Sciatic nerve (tissue), 2 donors: ENCODE measurements at places on chromosomes 5 and 9. TPM values are rescaled to one million over a fixed set of nuclear protein-coding genes. Genes with fewer than 3 reads are reported as not detected.

DNA sequence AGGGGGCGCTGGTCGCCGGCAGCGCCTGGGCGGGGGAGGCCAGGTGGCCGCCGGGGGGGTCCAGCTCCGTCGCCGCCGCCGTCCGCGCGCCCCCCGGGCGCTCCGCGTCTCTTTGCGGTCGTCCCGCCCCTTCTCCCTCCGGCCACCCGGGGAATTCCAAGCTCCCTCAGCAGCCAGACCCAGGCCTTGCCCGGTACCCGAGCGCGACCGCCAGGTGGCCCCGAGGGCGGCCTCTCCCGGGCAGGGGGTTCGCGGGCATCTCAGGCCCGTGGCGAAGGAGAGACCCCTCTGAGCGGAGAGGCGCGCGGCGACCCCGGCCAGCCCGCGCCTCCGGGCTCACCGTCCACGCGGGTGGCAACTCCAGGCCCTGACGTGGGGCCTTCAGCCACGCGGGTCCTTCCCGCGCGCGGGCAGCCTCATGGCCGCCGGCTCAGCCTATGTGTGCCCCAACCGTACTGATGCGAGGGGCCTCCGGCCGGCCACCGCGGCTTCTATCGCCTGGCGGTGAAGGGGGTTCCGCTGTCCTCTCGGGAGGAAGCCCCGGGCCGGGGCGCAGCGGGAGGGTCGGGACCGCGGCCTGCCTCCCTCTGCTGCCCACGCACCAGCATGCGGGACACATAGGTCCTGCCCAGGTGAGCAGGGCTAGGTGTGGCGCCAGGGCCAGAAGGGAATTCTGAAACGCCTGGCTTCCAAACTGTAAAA lies 529 bp upstream of the NRARP start:
- DNase-seq, result no peak

GRCh38 chr9:16509997-16510396 lies 360.5 kb downstream of the BNC2 start:
- no peak for DNase-seq

PCDHB14 gene
- total RNA-seq, result 5.3 TPM

DNA sequence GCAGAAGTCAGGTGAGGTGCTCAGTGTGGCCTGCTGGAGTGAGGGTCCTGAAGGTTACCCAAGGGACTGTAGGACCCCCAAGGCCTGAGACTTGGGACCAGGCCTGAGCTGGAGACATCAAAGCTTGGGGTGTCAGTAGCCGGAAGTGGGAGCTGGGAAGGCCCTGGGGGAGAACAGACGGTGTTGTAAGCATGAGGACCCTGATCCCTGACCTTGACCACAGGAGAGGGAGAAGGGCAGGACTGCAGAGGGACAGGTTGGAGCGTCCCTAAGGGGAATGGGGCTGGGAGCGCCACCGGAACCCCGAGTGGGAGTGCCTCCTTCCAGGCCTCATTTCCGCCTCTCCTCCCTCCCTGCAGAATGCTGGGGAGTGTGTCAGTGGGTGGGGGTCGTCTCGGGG lies 533 bp downstream of the TTC16 start:
- DNase-seq, result no peak

DNA sequence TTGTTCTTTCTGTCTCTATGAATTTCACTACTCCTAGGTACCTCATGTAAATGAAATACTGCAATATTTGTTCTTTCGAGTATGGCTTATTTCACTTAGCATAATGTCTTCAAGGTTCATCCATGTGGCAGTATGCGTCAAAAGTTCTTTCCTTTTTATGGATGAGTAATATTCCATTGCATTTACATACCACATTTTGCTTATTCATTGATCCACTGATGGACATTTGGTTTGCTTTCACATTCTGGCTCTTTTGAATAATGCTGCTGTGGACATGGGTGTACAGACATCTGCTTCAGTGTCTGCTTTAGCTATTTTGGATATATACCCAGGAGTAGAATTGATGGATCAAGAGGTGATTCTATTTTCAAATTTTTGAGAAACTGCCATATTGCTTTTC lies 144.2 kb upstream of the PAPPA start:
- no peak for DNase-seq

LCN10 gene
- total RNA-seq, result 5.5 TPM

GRCh38 chr9:113612828-113613227 lies 149.3 kb downstream of the RGS3 start:
- DNase-seq, result no peak

DNA sequence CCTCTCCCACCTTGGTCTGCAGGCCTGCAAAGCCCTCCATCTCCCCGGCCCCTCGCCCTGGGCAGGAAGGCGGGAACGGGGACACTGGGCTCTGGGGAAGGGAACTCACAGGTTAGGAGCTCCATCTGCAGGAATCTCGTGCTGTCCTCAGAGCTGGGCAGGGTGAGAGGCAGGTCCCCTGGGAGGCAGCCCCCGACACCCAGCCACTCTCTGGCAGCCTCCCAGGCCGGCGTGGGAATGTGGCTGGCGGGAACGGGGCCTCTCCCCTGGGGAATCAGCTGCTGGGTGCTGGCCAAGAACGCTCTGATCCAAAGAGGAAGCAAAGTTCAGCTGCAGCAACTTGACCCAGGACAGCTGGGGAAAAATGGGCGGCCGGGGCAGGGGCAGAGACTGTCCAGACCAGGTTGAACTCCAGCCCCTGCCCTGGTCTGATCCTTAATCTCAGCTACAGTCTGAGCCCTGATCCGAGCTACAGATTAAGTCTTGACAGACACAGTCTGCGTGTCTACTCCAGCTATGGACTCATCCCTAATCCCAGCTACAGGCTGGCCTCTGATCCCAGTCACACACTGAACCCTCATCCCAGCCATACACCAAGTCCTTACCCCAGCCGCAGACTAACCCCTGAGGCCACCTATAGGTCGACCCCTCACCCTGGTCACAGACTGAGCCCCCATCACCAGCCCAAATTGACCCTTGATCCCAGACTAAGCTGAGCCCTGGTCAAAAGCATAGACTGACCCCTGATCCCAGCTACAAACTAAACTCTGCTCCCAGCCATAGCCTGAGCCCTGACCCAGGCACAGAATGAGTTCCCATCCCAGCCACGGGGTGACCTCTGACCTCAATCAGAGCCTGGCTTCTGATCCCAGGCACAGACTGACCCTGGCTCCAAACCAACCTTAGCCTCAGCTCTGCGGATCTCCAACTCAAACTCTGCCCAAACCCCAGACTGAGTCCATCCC lies 37.3 kb upstream of the EGFL7 start:
- peak; percentile 90 for DNase-seq

- no peak for DNase-seq
Measured at GRCh38 chr9:91824601-91825305, 125.3 kb downstream of the ROR2 start.

- no peak for DNase-seq
Measured at GRCh38 chr5:94793113-94793815, 174.8 kb downstream of the SLF1 start.

GRCh38 chr9:93479726-93480125 lies 26.3 kb upstream of the FAM120AOS start:
- no peak for DNase-seq

DNA sequence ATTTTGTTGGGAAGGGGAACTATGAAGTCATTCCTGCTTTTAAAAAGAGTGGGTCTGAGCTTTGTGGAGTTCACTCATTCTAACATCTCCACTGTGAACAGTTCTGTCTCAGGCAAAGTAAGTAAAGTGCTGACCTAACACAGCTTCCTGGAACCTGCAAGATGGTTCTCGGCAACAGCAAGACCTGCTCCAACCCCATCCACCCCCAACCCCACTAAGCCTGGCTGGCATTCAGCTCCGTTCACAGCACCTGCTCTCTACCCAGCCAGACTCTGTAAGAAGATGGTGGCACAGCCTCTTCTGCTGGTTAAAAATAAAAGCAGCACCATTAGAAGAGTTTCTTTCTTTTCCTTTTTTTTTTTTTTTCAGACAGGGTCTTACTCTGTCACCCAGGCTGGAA lies 42.0 kb downstream of the EPB41L4B start:
- no peak for DNase-seq

OR1L8 gene
- total RNA-seq, result 0.85 TPM

DNA sequence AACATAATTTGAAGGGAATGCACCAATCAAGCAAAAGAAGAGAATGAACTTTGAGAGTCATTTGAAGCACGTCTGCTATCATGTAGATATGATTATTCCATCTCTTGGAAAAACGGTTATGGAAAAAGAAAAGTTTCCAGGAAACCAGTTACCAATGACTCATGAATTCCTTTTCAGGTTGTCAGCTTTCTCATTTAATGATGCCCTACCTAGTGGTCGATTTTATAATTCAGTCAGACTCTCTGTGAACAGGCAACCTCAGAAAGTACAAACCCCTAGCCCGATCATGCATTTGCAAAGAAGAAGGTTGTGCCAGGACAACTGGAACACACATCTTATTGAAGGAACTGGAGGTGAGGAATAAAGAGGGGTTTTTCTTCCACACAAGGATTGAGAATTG lies 355.1 kb upstream of the GRIA1 start:
- DNase-seq, result no peak

- DNase-seq, result no peak
Measured at GRCh38 chr5:57482671-57483106, at the start of gene ACTBL2. TSS of gene ACTBL2 (minus strand) at chr5:57482811. CDS start at chr5:57482707, 104 bp downstream.

DNA sequence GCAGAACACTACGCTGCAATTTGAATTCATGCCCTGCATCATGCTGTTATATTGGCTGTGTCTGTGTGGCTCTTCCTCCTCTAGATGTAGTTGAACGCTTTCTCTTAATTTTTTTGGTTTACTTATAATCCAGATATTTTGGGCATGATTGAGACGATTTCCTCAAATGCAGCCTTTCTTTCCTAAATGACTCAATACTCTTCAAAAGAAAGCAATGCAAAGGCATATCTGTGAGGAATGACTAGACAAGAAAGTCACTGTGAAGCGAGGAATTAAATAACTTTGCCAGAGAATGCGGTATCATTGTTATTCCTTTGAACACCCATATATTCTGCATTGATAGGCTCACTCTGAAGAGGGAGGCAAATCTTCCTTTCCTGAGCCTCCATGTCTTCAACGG lies 152.8 kb downstream of the YIPF5 start:
- no peak for DNase-seq

DNA sequence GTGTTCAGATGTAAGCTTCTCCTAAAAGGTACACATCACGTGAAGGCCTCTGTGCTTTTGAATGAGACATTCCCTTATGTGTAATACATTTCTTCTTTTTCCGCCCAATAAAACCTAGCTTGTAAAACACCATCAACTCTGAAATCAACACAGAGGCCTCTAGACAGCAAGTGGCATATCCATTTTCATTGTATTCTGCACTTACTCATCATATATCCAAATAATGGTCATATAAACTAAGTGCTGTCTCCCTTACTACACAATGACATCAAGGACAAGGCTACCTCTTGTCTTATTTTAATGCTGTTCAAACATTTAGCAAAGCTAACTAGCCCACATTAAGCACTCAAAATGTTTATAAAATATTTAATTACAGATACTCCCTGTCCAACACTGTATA lies 108.5 kb downstream of the ELAVL2 start:
- DNase-seq, result no peak

DNA sequence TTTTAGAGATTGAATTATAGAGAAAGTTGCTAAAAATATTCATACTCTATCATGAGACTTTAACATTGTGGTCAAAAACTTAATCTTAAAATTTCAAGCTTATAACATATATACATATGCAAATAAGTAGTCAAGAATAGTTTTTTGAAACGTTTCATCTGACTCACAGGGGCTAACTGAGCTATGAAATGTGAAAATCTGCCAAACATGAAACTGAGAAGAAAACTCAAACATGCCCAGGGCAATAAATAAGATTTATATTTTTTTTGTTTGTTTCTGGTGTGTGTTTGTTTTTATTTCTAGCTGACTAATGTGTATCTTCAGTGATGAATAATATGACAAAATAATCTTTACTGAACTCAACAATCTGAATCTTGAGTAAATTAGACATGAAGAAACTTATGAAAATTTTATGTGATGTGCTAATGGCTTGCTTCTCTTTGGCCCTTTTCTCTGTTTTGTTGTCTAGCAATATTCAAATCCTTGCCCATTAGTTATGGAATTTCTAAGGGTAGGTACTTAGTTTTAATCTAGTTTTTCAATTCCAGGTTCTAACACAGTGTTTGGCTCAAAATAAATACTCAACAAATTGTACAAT lies 99.9 kb downstream of the FAM174A start:
- DNase-seq, result no peak

DNA sequence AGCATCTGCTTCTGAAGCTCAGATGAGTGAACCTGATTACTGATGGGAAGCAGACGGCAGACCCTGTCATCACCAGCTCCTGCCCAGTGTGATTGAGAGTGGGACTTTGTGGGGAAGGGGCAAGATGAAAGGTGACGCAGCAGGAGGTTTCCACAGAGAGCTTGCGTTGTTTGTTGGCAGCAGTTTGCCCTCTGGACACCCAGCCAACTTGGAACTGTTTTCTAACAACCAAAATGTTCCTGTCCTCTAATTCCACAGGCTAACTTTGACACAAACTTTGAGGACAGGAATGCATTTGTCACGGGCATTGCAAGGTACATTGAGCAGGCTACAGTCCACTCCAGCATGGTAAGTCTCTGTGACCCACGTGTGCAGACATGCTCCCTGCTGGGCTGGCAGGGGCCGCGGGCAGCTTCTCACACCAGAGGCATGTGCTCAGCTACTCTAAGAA lies 20.9 kb downstream of the CYFIP2 start:
- no peak for DNase-seq

DNA sequence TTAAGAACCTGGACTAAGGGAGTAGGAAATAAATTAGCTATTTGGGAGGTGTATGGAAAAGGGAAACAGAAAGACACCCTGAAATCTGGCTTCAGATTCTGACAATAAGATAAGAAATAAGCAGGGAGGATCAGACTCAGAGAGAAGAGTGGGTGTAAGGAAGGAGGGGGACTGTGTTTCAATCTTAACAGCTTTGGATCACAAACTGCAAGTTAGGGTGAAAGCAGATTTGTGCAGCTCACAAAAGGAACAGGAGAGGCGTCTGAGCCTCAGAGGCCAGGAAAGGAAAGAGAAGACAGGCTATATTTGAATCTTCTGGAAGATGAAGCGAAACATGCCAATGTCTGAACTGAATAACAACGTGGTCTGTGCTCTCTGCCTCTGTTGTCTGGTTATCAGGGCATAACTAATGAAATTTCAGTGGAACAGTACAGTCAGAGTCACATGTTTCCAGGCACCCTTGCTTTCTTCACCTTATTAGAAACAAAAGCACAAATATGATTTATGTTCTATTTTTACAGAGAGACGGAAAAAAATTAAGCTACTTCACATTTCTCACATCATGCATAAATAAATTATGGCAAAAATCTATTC lies 26.6 kb downstream of the SGTB start:
- no peak for DNase-seq

OR1J4 gene
- total RNA-seq, result not detected

SLC36A3 gene
- not detected for total RNA-seq

- peak; percentile 69 for DNase-seq
Measured at GRCh38 chr9:111483439-111483857, 735 bp downstream of the ECPAS start.

TAF11L10 gene
- not detected for total RNA-seq
